Cerebellar nuclear complex (tissue), 1 donor: ENCODE measurements at places on chromosomes 12 and 14.

DNA sequence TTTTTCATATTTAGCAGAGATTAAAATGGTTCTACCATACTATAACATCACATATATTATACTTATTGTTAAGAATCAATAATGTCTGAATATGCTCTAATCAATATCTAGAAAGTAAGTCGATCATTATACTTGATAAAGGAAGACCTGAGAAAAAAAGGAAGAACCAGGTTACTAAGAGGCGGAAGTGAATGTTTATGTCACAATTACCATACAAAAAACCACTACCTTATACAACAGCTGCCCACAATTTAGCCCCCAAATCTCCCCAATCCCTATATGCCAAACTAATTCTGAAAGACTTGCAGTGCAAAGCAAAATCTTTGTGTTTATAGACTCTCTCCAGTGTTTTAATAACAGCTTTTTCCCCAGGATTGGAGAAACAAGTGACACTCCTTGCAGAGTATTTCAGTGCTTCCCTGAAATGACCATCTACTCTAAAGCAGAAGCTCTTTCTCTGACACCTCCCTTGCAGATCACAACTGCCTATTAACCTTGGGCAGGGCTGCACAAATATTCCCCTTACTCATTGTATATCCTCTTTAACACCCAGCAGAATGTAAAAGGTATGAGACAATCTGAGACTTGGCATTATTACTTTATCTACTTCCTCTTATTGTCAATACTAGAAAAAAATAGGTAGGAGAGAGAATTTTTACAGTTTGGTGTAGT, 12.7 kb upstream of the SLC2A3 start:
- no peak for DNase-seq

- no peak for DNase-seq
These were observed 13.2 kb downstream of the PNP start for GRCh38 chr14:20482382-20482781.

DNA sequence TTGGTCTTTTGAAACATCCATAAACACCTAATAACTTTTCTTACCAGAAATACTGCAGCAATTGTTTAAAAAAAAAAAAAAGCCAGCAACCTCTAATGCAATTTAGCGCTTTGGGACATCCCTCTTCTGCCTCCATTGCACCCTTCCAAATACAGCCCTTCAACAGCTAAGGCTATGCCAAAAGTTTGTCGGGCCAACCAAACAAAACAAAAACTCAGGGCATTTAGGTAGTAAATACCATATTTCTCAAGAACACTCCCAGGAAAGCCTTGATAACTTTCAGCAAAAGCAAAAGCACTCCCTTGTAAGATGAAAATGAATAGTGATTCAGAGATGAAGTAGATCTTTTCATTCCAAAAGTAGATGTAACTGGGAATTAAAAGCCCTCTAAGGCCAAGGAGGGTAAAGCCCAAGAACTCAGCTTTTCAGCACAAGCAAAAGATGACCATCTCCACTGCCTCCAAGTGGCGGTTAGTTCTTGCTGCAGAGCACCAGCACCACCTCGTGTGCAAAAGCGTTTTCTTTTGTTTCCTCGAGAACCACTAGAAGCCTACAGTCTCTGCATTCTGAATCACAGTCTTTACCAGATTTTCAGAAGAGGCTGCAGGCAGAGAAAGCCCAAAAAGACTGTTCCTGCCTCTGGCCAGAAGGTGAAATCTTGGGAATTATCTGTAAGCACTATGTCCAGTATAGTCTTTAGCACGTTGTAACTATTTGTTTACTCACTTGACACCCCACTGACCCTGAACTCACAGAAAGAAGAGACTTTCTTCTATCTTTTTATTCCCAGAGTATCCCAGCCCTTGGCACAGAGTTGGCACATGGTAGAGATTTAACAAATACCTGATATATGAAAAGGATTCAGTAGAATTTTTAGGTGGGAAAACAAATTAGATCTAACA, 53.1 kb downstream of the SIX6 start:
- DNase-seq = no peak

DNA sequence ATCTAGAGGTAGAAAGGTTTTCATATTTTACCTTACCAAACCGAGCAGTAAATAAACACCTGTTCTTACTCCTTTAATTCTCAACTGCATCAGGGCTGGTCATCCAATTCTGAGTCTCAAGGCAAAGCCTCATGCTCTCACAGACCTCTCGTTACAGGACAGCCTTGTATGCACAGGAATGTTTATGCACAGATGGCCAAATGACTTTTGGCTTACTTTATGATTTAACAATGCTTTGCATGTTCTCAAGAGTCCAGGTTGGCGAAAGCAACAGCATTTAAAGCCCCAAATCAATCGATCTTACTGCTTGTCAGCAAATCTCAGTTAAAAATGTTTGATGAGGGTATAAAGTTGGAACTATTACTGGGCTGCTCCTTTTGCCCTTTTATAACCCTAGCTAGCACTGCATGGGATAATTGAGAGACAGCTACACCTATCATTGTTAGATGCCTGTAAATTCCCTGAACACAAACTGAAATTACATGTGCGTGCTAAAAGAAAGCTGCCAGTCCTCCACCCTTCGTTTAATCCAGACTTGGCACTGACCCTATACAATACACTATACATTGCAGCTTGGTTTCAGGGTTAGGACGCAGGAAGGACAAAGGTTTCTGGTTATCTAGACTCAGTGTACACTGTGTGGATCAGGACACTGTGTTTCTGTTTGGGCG, 63.6 kb downstream of the TMCC3 start:
- no peak for DNase-seq

DNA sequence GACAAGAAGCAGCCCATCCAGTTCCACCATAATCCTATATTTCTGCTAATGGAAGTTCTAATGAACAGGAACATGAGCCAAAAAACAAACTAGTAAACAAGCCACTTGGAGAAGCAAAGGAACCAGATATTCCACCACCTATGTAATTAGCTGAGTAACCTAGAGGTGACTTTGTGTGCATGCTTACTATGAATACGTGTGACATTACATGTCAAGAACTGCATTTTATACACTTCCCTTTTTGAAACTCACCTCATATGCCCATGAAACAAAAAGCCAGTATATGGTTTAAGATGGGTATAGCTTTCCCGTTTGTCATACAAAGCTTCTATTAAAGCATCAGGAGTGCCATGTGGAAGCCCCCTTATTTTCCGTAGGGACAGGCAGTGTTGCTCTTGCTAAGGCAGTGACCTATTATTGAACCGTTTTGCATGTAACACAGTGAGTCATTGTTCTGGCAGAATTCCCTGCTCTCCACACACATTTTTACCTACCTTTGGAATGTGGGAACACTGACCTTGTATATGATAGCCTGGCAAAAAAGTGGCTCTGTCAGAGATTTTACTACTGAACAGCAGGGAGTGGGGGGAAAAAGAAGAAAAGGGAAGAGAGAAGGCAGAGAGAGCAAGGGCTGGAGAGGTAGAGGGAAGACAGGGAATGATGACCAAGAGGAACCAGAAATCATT, 34.8 kb upstream of the FRMD6 start:
- DNase-seq = no peak

GRCh38 chr14:65423982-65424381, 11.5 kb downstream of the FUT8 start:
- DNase-seq = no peak

- DNase-seq = no peak
These were observed 95.9 kb upstream of the PPP2R5C start for GRCh38 chr14:101665478-101666078.

DNA sequence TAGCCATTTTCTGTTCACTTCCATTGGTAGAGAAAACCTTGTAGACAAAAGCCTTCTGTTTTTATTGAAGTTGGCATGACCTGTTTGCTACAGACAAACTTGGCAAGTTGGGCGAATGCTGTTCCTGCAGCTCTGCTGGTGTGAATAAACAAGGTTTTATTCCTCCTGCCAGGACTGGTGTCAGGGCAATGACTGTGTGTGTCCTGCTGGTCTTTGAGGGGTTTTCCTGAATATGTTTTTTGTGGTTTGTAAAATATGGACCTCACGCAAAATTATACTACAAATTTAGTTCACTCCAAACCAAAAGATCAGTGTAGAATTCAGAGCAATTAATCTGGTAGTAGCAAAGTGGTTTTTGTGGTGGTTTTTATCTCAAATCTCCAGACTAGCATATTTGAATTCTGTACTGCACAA, 140.8 kb downstream of the ERC1 start:
- peak; percentile 27 for DNase-seq

GRCh38 chr12:89269174-89269573, 83.1 kb downstream of the DUSP6 start:
- DNase-seq = no peak

GRCh38 chr12:2151391-2151790, 98.6 kb downstream of the CACNA1C start:
- no peak for DNase-seq

DNA sequence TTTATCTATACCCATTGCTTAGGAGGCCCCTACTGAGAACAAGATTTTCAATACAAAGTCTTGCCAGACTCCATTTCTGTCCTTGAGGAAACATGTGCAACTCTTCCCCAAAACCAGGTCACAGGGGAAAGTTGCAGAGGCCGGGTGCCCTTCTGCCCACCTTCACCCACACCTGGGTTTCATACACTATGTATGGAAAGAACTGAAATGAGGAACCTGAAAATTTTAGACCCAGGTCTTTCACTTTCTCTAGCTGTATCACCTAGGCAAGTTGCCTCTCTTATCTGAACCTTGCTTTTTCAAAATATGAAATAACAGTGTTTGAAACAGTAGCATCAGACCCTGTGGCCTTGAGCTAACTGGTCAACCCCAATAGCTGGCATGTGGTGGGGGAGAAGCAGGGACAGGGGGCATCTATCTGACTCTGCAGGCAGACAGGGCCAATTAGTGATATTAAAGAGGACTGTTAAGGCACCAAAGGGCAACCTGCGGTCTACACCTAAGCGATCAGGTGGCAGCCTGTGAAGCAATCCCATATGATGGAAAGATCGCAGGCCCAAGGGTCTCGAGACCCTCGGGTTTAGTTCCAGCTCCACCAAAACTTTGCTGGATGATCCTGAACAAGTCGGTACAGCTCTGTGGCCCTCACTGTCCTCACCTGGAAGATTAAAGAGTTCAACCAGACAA, 346.5 kb downstream of the BCL11B start:
- no peak for DNase-seq

DNA sequence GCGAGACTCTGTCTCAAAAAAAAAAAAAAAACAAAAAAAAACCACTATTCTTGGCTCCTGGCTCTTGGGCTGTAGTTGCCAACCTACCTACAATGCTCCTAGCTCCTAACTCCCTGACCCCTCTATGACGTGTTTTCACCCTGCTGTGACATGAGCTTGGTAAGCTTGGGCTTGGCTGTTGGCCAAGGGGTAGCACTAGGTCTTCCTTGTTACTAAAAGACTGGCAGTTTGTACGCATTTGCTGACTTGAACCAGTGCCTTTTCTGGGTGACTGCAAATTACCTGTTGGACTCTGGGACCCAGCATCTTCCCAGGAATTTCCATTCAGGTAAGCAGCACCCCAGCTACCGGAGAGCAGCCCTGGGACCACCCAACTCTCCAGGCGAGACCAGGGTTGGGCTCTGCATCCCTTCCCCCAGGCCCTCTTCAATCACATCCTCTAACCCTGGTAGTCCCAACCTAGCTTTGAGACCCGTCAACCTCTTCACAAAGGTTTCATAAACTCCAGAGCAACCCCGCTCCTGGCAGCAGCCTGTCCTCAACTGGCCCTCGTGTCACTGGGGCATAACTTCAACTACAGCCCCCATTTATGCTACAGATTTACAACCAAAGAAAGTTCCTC, 8.3 kb downstream of the CDK2AP1 start:
- no peak for DNase-seq

DNA sequence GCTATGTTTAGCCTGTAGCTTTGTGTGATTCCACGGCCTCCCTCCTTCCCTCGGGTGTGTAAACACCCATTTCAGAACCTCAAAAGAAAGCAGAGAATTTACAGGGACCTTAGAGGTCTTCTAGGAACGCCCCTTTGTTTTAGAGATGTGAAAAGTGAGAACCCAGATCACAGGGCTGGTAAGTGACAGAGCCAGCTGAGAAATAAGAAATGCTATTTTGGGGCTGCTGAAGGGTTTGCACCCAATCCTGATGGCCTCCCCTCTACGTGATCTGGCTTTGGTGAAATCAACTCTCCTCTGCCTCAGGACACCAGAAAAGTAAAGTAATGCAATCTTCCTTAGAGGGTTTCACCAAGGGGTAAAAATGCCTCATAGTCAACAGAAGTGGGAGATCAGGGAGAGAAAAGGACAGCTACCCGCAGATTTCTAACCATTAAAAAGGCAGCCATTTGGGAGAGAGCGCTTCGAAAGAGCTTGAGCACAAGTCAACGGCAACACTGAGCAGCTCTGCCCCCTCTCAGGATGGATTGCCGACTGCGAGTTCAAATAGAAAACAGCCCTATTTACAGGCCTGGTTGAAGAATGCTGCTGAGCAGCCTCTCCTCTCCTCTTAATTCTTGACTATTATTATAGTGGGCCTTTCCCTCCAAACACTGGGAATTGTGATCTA, 78.5 kb upstream of the RASSF3 start:
- DNase-seq = no peak

- no peak for DNase-seq
These were observed 26.0 kb downstream of the TBX3 start for GRCh38 chr12:114658002-114658441.

DNA sequence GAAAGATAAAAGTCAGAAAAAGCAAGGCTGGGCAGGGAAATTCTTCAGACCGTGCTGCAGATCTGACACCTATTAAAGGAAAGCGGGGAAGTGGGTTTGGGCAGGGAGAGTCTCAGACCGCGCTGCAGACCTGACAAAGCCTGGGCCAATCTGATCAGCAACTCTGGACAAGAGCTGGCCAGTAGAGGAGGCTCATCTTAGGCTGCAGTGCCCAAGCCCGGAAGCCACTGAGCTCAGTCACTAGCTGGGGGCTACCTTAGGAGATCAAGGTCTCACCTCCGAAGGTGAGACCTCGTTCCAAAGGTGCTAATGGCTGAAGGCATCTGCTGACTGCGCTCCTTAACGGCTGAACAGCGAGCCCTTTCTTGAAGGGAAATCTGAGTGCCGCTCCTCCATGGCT, 60.2 kb downstream of the SINHCAF start:
- no peak for DNase-seq

DNA sequence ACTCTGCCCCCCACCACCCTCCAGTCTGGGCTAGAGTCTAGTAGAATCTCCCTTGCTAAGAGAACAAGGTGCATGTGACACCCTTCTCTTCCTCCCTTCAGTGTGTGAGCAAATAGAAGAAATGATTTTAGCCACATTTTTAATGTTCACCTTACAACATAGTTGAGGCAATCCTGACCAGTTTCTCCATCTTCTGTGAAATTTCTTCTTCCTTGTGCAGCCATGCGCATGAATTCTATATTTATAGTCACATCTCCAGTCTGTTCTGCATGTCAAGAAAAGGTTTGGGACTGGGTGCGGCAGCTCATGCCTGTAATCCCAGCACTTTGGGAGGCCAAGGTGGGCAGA, 9.5 kb upstream of the LTA4H start:
- DNase-seq = no peak

DNA sequence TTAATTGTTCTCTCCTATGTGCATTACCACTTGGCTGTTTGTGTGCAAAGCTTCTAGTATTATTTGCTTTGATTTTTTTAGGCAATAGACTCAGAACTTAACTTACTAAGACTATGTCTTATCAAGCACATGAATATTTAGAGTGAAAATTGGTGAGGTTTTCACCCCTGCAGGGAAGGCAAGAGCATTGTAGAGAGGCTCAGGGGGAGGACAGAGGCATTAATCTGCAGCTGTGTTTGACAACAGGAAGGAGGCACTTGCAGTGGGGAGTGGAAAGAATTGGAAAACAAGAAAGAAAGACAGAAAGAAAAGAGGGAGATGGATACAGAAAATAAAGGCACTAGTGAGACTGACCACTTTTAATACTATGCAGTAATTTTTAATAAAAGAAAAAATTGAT, 431.6 kb downstream of the PDZRN4 start:
- no peak for DNase-seq
